NCI-H1092 treated with DMSO at 0.1 percent for 48 hours (cell line): ENCODE measurements at places on chromosomes 1 and 21.

DNA sequence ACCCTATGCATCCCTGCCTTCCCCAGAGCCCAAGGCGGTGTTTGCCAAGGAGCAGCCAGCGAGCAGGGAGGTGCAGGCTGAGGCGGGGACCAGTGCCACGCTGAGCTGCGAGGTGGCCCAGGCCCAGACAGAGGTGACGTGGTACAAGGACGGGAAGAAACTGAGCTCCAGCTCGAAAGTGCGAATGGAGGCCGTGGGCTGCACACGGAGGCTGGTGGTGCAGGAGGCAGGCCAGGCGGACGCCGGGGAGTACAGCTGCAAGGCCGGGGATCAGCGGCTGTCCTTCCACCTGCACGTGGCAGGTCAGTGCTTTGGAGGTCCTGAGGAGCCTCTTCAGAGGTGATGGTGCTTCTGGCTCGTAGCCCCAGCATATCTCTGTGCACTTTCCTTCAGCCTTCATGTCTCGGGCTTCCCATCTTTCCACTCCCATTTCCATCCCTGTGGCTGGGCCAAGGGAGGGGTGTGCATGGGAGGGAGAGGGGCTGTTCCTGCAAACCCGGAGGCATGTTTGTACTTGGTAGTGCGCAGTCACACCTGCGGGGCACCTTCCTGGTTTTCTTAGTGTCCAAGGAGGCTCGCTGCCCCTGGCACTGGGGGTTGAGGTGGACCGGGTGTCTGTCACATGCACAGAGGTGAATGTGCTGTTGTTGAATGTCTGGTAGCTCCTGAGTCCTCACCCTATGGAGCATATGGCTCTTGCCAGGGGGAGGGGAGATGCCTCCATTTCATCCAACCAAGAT lies 56.4 kb downstream of the OBSCN start:
- DNase-seq, result no peak

- no peak for DNase-seq
Measured at GRCh38 chr1:243256590-243256989, 749 bp downstream of the SDCCAG8 start.

DNA sequence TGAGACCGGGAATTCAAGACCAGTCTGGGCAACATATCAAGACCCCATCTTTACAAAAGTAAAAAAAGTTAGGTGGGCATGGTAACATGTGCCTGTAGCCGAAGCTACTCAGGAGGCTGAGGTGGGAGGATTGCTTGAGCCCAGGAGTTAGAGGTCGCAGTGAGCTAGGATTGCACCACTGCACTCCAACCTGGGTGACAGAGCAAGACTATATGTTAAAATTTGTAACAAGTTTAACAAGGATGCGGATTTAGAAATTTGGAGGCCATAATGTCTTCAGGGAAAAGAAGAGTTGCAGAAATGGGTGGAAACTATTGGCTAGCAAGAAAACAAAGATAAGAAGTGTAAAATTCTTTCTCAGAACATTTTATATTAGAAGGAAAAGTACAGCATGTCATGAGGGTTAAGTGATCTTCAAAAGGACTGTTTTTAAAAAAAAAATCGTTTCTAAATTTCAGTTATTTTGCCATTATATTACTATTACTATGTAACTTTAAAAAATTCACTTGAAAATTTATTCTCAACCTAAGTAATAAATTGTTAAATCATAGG lies 17.6 kb downstream of the SOAT1 start:
- no peak for DNase-seq

- DNase-seq, result no peak
Measured at GRCh38 chr1:13782634-13783360, 82.8 kb downstream of the PRDM2 start.

- DNase-seq, result peak; percentile 63
Measured at GRCh38 chr1:155976913-155977689, 1.2 kb downstream of the ARHGEF2 start.

DNA sequence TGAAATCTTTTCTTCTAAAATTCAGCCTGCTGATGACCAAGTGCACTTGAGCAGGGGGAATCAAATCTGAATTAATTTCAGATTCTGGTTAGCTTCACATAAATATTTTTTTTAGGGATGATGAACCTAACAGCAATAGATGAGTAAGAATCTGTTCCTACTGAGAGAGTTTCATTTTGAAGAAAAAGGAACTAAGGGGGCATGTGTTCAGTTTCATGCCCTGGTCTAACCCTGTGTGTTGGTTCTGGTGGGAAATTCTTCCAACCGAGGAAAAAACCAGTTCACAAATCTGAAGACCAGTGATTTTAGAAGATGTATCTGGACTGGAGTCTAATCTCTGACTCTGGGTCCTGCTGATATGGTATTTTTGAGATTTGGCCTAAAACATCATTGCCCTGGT lies 13.7 kb downstream of the SELL start:
- no peak for DNase-seq

DNA sequence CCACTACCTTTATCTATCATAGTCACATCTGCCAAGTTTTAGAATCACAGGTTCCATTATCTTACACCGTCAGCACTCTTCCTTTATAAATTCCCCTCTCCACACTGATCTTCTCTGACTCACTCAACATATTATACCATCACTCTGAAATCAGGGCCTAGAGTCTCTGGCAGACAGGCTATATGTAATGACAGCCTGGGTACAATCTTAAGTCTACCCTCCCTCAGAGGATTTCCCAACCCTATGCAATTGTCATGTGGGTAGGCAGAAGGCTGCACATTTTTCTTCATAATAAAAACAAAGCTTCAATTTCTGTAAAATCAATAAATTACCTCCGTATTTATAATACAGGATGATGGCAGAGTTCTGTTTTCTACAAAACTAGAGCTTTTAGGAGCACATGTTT lies 138.0 kb downstream of the RERE start:
- no peak for DNase-seq

GRCh38 chr1:230401101-230401500 lies 25.0 kb downstream of the PGBD5 start:
- DNase-seq, result no peak

DNA sequence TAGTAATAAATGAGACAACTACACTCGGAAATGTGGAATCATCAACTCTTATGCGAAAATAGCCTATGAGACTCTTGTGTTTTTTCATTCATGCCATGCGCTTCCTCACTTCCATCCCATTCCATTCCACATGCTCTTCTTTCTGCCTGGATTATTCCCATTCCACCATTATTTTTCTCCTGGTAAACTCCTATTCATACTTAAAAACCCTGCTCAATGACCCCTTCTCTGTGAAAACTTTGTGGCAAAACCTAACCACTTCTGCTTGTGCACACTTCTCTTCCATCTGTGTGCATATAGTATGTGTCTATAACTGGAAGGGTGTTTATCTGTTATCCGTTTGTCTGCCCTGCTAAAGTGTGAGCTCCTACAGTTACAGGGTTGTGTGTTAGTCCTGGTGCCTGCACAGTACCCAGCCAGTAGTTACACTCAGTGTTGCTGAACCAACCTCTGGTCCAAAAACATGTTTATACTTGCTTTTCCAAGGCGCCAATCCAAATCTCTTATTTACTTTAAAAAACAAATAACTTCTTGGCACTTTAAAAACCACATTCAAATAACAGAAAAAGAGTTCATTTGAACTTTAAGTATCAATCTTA lies 10.7 kb downstream of the EPHX1 start:
- DNase-seq, result no peak

DNA sequence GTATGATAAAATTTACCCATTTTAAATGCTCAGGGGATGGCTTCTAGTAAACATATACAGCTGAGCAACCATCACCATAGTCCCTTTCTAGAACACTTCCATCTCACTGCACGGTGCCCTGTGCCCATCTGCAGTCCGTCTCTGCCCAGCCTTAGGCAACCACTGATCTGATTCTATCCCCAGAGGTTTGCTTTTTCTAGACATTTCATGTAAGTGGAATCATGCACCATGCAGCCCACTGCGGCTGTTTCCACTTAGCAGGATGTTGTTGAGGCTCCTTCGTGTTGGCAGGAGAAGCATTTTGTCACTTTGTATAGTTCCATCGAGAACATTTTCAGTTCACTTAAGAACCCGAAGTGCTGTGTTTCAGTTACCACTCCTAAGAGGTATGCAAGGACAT lies 27.8 kb upstream of the VAMP3 start:
- no peak for DNase-seq

GRCh38 chr1:53622531-53622930 lies 116.4 kb downstream of the GLIS1 start:
- DNase-seq, result no peak

DNA sequence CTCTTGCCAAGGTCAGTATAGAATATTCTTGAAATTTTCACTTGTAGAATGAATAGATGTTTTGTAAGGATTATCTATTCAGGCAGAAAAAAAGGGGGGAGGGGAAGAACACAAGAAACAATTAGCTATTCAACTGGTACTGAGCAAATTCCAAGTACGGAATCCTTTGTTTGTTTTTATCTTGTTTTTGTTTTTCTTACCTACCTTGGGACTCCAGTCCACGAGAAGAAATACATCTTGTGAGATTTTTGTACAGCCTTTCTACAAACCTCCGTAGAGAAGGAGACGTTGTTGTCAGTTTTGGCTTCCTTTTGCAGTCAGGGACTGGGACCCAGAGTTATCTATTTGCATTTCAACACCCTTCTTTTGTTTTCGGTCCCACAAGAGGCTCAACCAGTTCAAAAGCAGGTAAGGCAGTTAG lies 36.0 kb downstream of the ZNF281 start:
- DNase-seq, result no peak

GRCh38 chr1:210448297-210448892 lies 119.7 kb downstream of the HHAT start:
- DNase-seq, result peak; percentile 73

GRCh38 chr1:240526312-240526711 lies 85.6 kb downstream of the GREM2 start:
- no peak for DNase-seq

DNA sequence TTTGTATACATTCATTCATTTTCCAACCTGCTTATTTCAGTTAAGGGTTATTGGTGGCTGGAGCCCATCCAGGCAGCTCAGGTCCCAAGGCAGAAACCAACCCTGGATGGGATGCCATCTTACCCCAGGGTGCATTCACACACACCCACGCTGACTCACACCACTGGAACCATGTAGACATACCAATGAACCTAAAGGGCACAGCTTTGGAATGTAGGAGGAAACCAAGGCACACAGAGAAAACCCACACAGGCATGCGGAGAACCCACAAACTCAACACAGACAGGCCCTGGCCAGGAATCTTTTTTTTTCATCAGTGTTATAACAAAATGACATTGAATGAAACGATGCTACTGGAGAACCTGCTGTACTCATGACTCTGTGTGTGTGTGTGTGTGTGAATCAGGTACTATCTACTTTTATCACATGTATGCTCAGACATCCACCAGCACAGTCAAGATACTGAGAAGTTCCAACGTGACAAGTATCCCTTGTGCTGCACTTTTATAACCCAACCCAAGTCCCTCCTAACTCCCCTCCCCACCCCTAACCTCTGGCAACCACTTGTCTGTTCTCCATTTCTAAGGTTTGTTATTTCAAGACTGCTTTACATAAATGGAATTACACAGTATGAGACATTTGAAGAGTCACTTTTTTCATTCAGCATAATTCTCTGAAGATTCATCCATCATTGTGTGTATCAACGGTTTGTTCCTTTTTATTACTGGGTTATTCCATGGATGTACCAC lies 286.8 kb upstream of the PLD5 start:
- no peak for DNase-seq

DNA sequence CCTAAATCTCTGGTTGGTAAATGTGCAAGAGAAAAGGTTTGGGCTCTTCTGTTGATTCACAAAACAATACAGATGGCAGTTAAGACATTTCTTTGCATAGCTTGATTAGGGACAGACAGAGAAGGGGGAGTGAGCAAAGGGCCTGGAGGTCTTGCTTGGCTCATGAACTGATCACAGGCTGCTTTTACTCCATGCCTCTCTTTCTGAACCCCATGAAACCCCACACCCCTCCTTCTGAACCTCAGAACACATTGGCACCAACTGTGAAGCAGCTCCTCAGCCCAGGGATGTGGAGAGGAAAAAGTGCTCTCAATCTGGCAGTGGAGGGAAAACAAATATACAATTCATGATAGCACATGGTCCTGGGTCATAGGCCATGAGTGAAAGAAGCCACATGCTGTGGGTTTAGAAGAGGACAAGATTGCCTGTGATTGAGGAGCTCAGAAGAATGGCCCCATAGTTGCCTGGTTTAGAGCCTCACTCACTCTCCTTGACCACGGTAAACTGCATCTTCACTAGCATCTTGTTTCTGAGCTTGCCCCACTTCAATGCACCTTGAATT lies 111.6 kb upstream of the GADD45A start:
- DNase-seq, result no peak

- no peak for DNase-seq
Measured at GRCh38 chr21:44819283-44820243, 1.7 kb upstream of the SUMO3 start.
